Mesenchymal stem cell (in vitro differentiated cells and primary cell): ENCODE measurements at places on chromosomes 5 and 9.
A peak's percentile ranks its signal among the peaks of the same experiment; 100 is the strongest.

DNA sequence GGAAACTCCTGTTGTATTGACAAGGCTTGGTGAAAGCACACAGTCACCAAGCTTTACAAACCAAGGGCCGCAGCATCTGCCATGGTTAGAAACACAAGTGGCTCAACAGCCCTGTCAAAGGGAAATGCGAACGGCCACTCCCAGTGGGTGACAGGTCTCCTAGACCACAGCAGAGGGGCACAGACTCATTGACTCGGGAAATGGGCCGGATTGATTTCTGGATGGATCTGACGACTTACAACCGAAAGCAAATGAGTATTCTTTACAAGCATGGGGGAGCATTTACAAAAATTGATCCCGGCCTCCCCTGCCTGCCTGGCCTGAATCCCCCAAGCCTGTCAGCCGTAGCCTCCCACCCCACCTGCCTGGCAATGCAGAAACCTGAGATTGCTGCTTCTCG is 48.2 kb downstream of the ADAMTS2 start:
- no peak overlapping the region for H3K4me3 ChIP-seq
- no peaks in the 10 kb centered on the region for H3K4me1 ChIP-seq
- H3K27me3 ChIP-seq = no peaks in the 10 kb centered on the region
- DNase-seq = no peak
- no peaks in the 10 kb centered on the region for H3K36me3 ChIP-seq
- no peak overlapping the region for H3K27ac ChIP-seq

GRCh38 chr5:103951776-103952175 is 389.2 kb upstream of the NUDT12 start:
- H3K27ac ChIP-seq = no peak overlapping the region
- no peak overlapping the region for H3K4me3 ChIP-seq
- no peaks in the 10 kb centered on the region for H3K4me1 ChIP-seq
- no peaks in the 10 kb centered on the region for H3K36me3 ChIP-seq
- H3K27me3 ChIP-seq = no peaks in the 10 kb centered on the region

GRCh38 chr9:29796291-29796952 is 2223.1 kb upstream of the C9orf72 start:
- no peaks in the 10 kb centered on the region for H3K27me3 ChIP-seq
- H3K27ac ChIP-seq = no peak overlapping the region
- H3K4me3 ChIP-seq = no peak overlapping the region
- no peaks in the 10 kb centered on the region for H3K4me1 ChIP-seq
- DNase-seq = no peak
- no peaks in the 10 kb centered on the region for H3K36me3 ChIP-seq

- peaks cover 10% of the 10 kb centered on the region for H3K4me1 ChIP-seq
- no peaks in the 10 kb centered on the region for H3K36me3 ChIP-seq
- H3K4me3 ChIP-seq = no peak overlapping the region
- H3K27ac ChIP-seq = no peak overlapping the region
- peaks cover 85% of the 10 kb centered on the region for H3K27me3 ChIP-seq
Observed at GRCh38 chr9:14353222-14354056, 39.5 kb upstream of the NFIB start.

GRCh38 chr9:70561111-70561510 is 146.7 kb upstream of the KLF9 start:
- H3K27me3 ChIP-seq = peaks cover 5% of the 10 kb centered on the region
- H3K4me3 ChIP-seq = no peak overlapping the region
- H3K27ac ChIP-seq = no peak overlapping the region
- no peaks in the 10 kb centered on the region for H3K4me1 ChIP-seq

DNA sequence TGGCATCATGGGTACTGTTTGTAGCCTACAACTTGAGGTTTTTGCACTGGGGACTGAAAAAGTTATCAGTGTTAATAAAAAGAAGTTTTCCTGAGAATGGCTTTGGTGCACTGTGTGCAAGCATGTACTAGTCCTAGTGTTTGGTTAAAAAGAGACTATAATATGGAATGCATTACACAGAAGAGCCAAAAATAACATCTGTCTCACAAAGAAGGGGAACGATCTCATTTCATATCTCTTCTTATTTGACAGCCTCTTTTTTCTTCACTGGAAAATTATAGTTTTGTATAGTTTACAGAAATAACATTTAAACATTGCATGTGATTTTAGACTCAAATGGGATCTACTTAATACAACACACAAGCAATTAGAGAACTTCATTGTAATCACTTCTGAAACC is 127.0 kb upstream of the GDNF start:
- H3K36me3 ChIP-seq = no peaks in the 10 kb centered on the region
- no peak for DNase-seq
- H3K27me3 ChIP-seq = peaks cover 28% of the 10 kb centered on the region
- H3K4me3 ChIP-seq = no peak overlapping the region
- H3K4me1 ChIP-seq = no peaks in the 10 kb centered on the region
- no peak overlapping the region for H3K27ac ChIP-seq

DNA sequence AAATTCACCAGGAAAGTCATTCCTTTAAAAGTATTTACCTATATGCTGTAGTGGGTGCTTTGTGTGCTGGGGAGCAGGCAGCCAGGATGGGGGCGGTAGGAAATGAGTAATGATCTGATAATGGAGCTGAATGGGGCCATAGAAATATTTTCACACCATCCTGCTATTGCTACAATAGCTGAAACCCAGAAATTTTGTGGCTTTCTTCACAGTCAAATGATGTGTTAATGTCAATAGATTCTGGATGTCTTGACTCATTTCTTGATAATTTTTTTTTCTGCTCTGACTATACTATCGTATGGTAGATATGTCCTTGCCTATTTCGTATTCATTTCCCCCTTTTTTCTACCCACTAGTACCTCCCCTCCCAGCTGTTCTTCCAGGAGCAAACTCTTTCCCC is 59.5 kb downstream of the RORB start:
- no peaks in the 10 kb centered on the region for H3K36me3 ChIP-seq
- DNase-seq = no peak
- no peak overlapping the region for H3K27ac ChIP-seq
- H3K4me3 ChIP-seq = no peak overlapping the region
- no peaks in the 10 kb centered on the region for H3K27me3 ChIP-seq

DNA sequence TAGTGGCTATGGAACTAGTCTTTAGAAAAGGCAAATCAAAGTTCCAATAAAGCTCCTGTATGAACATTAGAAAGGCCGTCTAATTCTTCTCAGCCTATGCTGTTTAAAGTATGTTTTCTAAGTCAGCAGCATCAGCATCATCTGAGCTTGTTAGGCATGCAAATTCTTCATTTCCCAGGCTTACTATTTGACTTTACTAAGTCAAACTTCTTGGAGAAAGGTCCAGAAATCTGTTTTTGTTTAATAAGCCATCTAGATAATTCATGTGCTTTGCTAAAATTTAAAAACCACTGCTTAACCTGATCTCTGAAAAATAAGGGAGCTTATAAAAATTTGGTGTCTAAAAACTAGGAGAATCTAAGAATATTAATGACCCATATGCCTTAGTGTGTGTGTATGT is 200.2 kb upstream of the SGCD start:
- H3K27me3 ChIP-seq = no peaks in the 10 kb centered on the region
- no peaks in the 10 kb centered on the region for H3K36me3 ChIP-seq
- H3K4me3 ChIP-seq = no peak overlapping the region
- no peak overlapping the region for H3K27ac ChIP-seq
- no peaks in the 10 kb centered on the region for H3K4me1 ChIP-seq
- no peak for DNase-seq

DNA sequence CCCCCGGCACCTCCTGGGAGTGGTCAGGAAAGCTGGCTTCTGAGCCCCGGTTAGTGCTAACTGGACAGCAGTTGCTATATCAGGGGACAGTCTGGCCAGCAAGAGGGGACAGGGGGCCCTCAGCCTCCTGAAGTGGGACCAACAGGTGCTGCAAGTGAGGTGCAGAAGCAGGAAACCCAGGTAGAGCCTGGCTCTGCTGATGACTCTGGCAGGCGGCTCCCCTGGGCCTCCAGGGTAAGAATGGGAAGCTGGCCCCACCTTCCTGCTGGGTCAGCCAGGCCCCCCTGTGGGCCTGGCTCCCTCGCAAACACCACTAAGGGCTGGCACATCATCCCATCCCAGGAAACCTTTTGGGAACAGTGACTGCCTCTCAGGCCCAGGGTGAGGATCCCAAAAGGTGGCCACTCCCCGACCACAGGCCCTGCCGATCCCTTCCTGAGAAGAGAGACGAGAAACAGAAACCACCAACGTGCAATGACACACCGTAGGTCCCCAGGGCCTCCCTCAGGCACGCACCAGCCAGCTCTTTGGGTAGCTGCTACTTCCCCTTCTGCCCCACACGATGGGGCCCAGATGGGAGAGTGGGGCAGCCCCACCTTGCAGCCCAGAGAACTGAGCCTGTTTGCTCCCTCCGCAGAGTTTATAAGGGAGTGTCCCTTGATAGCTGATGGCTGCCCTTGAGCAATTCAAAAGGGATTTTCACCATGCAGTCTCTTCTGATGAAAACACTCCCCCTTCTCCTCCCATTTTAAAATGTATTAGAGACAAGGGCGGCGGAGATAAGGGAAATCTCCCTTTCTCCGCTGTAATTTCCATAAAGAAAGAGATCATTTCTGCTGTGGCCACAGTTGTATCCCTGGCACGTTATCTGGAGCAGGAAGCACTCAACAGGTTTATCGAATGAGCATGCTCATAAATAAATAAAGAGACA is 76.8 kb downstream of the STK10 start:
- H3K4me3 ChIP-seq = peak overlapping the region; percentile 58
- peak overlapping the region; percentile 83 for H3K27ac ChIP-seq

GRCh38 chr5:147780924-147781573 is 1.5 kb downstream of the JAKMIP2 start:
- peaks cover 4% of the 10 kb centered on the region for H3K27me3 ChIP-seq
- H3K36me3 ChIP-seq = no peaks in the 10 kb centered on the region
- H3K4me3 ChIP-seq = no peak overlapping the region
- no peak for DNase-seq
- H3K27ac ChIP-seq = no peak overlapping the region

GRCh38 chr5:137036640-137037039 is 462.5 kb downstream of the SPOCK1 start:
- no peak overlapping the region for H3K4me3 ChIP-seq
- peaks cover 3% of the 10 kb centered on the region for H3K36me3 ChIP-seq
- DNase-seq = no peak
- no peaks in the 10 kb centered on the region for H3K4me1 ChIP-seq

- DNase-seq = peak; percentile 96
- H3K27me3 ChIP-seq = no peaks in the 10 kb centered on the region
- H3K36me3 ChIP-seq = no peaks in the 10 kb centered on the region
- no peak overlapping the region for H3K27ac ChIP-seq
Observed at GRCh38 chr5:157464519-157465171, 4.6 kb downstream of the NIPAL4 start.

DNA sequence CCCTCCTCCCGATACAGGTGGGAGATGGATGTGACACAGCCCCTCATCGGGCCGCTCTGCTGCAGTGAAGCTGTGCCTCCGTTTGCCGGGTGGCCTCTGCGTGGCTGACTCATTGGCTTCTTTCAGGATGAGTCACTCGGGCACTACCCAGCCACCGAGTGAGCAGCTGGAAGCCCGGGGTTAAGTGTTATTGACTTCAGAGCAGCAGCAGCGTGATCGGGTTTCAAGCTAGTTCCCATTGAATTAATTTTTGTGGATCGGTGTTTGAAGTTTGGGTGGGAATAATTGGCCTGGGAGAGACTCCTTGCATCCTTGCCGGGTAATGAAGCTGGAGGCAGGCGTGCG is 266.4 kb upstream of the IRX4 start:
- DNase-seq = peak; percentile 14
- no peak overlapping the region for H3K27ac ChIP-seq
- peaks cover 18% of the 10 kb centered on the region for H3K4me1 ChIP-seq
